ENCODE measurements at places on chromosomes 6 and 20. TPM values are rescaled to one million over a fixed set of nuclear protein-coding genes. Genes with fewer than 3 reads are reported as not detected.

The TPBG gene
- 3.4 TPM for total RNA-seq

DNA sequence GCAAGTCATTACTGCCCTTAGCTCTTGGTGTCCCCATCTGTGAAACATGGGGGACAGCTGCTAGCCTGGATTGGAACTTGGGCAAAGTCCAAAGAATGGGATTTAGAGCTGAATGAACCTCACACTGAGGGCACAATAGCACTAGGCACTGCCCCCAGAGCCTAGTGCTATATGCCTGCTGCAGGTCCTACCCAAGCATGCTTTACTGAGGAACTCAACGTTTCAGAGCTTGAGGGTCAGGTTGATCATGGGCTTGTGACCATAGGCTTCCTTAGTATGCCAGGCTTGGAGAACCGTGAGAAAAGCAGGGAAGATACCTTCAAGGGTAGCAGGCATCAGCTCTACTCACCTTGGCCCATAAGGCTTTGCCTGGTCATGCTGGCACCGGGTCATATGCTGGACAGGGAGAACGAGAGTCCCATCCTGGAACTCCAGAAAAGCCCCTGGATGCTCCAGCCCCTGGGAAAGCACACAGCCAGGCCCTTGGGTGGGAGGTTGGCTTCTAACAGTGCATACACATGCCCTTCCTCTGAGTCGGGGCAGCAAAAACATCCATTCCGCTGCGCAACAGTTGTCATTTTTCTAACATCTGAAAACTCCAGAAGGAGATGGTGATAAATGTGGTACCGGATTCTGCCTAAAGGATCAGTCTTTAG lies 29.7 kb downstream of the EIF2S2 start:
- DNase-seq, result no peak

DNA sequence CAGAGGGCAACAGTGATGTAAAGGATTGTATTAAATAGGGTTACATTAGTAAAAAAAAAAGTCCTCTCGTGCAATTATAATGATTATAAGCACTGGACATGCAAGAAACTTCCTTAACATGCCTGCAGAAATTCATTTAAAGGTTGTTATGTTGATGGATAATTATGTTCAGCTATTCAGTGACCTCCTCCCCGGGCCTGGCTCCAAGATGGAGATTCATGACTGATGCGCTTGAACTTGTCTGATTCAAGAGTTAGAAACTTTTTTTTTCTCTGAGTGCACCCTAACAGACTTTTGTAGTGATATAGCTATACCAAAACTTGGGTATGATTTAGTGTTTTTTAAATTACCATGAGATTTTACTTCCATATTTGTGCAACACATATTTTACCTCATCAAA lies 1170.0 kb upstream of the CITED2 start:
- no peak for DNase-seq

GRCh38 chr20:4401601-4402000 lies 320.1 kb upstream of the PRND start:
- no peak for DNase-seq

The SIRPD gene
- not detected for total RNA-seq

DNA sequence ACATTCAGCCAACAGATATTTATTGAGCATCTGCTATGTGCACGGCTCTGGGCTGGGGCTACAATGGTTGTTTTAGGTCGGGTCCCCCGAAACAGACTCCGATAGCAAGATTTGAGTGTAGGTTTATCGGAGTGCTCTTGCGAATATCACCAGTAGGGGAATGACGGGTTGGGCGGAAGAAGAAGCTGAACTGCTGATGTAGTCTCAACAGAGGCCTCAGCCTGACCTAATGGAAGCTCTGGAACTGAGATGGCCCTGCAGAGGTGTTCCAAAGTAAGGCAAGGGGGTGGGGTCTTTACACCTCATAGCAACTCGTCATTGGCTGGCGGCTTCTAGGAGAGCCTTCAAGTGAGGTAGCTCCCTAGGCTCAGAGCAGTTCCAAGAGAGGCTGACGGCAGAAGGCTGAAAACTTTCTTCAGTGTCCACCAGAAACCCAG lies 1.1 kb downstream of the L3MBTL1 start:
- no peak for DNase-seq

DNA sequence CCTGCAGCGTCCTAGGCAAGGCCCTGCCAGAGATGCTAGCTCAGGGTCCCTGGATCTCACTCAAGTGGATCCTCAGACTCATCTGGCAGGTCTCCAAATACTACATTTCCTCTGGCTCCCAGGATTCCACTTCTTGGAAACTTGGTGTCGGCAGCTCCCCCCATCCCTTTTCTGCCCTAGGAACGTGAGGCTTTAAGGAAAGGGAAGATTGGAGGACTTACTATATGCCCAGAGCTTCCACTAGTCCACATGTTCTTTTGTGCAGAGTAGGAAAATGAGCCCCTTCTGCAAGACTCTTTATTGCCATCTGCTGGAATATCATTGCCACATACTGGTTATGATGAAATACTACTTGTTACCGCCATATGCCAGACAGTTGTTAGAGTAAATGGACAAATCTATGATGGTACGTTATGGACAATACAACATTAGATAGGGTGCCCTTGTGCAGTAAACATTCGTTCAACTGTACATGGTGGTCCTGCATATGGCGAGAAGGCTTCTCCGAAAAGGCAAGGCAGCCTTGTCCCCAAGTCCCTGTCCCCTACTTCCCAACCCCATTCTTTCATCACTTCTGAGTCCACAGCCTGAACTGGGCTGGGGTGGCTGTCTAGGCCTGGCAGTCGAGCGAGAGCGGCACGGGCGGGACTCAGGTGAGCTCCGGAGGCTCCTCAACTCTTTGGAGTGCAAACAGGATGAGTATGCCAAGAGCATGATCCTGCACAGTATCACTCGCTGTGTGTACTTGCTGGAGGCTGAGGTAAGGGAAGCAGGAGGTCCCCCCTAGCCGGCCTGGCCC lies 780 bp downstream of the ARMC12 start:
- no peak for DNase-seq

- DNase-seq, result no peak
These were observed 32.8 kb downstream of the RAMACL start for GRCh38 chr6:166553563-166554271.

The PDE7B gene
- total RNA-seq, result 0.56 TPM

The HLA-DQA2 gene
- total RNA-seq, result not detected

The BANF2 gene
- total RNA-seq, result 1.5 TPM

GRCh38 chr6:108732091-108732870 lies 115.9 kb upstream of the ARMC2 start:
- no peak for DNase-seq

DNA sequence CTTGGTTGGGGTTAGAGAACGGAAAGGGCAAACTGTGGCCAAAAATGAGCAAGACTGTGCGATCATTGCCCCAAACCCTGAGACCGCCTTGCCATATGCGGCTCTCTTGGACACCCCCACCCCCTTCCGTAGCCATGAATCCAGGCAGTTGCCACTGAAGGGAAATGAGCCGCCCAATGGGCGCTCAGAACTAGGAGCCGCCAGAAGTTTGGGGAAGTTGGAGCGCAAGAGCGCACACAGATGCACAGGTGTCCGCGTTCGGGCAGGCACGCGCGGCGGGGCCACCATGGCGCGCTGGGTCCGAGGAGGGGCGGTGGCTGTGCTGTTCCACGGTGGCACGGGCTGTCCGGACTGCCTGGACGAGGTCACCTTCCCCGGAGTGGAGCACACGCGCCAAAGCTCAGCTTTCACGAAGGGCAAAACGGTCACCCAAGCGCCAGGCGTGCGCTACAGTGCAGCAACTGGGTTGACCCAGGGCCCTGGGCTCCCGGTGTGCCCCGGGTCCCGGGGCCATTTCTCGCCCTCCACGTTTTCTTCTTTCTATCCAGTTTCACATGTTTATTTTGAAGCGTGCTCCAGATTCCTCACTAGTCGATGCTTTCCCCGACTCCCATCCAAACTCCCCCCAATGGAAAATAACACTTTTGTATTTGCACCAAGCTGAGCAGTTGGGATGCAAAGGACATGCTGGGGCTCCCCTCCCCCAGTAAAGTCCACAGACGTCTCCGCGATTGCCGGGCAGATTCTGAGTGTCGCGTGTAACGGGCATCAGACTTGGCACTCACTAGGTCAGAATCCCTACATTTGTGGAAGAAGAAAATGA lies 906 bp upstream of the PDE10A start:
- no peak for DNase-seq

- DNase-seq, result no peak
These were observed 21.3 kb downstream of the STAU1 start for GRCh38 chr20:49166534-49167449.

DNA sequence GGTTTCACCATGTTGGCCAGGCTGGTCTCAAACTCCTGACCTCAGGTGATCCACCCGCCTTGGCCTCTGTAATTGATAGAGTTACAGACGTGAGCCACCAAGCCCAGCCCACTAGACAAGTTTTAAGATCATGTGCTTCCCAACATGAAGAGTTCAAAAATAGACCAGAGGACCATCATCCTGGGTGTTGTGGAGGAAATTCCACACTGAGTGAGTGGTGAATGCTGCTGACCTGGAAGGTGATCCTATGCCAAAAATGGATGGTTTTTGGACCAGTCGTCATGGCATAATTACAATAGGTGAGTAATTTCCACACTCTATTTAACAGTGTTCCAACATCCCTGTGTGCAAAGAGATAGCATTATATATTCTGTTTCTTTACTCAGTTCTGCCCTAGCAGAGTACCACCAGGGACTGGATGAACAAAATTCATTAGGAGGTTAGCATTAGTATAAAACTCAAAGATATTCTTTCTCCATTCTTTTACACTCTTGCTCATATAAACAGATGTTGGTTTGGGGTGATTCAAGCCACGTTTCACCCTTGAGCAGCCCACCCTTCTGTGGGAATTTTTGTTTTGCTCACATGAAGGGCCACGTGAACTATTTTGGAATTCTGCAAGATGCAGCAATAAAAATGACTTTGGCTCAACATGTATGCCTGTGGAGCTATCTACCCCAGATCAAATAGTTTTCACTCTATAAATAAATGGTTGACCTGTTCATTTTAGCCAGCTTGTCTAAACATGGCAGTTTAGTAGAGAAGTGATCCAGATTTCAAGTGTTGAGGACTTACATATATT lies 206.2 kb upstream of the TCF21 start:
- DNase-seq, result no peak

GRCh38 chr6:3449750-3450305 lies 7.0 kb downstream of the SLC22A23 start:
- DNase-seq, result no peak

- no peak for DNase-seq
These were observed 414 bp downstream of the TGM2 start for GRCh38 chr20:38164624-38165088.

GRCh38 chr6:79463621-79464050 lies 73.6 kb downstream of the LCA5 start:
- DNase-seq, result no peak

The IPCEF1 gene
- 1.9 TPM for total RNA-seq

The PHF20 gene
- total RNA-seq, result 20.3 TPM

- no peak for DNase-seq
These were observed 26.2 kb downstream of the ARHGAP18 start for GRCh38 chr6:129683601-129684322.
